ENCODE measurements at places on chromosomes 3 and 15.

DNA sequence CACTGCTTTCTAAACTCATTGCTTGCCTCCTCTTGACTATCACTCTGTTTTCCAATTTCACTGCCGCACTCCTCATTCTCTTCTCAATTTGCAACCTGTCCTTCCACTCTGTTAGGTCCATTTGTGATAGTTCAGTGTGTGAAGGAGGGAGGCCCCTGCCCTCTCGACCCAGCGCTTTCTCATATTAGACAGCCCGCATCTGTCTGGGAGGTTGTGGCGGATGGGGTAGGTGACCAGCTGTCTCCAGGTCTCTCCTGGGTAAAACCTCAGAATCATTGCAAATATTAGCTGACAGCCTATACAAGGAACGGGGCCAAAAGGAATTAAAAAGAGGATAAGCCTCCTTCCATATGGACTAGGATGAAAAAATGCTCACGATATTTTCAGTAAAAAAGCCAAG, 358.3 kb downstream of the SHQ1 start:
- no peak for DNase-seq

- DNase-seq, result no peak
Observed at GRCh38 chr15:41567261-41567660, 8.2 kb downstream of the TYRO3 start.

GRCh38 chr3:197791892-197792647, 1.0 kb downstream of the LRCH3 start:
- DNase-seq, result peak; percentile 50

GRCh38 chr3:196320137-196320536, 2.1 kb upstream of the DYNLT2B start:
- DNase-seq, result no peak

GRCh38 chr15:25624504-25625177, 185.8 kb upstream of the UBE3A start:
- no peak for DNase-seq
